ENCODE measurements at places on chromosomes 3 and 15. TPM values are rescaled to one million over a fixed set of nuclear protein-coding genes. Genes with fewer than 3 reads are reported as not detected.
A peak's percentile ranks its signal among the peaks of the same experiment; 100 is the strongest.

- DNase-seq: no peak
Observed at GRCh38 chr3:158733656-158734055, 1.4 kb upstream of the RARRES1 start.

GRCh38 chr3:184178521-184179138 lies 4.0 kb downstream of the AP2M1 start:
- peak; percentile 35 for DNase-seq

DNA sequence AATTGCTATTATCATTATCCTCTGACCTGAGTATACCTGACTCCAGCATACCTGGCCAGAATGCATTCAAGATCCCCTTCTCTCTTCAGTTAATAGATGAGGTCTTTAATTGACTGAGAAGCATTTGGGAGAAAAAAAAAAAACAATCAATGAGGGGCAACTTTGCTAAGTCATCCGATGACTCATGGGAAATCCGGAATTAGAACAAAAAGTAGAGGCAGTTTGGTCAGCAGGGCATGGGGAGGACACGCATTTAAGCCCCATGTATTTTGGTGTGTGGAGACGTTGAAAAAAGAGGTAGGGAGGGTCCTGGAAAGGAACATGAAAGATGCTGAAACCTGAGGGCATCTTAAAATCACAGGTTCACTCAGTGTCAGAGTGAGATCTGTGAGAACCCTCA lies 256.2 kb downstream of the RORA start:
- no peak for DNase-seq

- peak; percentile 93 for DNase-seq
Observed at GRCh38 chr3:129121792-129122411, at the start of gene RAB43. Gene RAB43 (minus strand): TSS chr3:129121804. CDS start chr3:129121489, 315 bp downstream.

- DNase-seq: no peak
Observed at GRCh38 chr3:4754180-4755086, 224.8 kb upstream of the BHLHE40 start.

DNA sequence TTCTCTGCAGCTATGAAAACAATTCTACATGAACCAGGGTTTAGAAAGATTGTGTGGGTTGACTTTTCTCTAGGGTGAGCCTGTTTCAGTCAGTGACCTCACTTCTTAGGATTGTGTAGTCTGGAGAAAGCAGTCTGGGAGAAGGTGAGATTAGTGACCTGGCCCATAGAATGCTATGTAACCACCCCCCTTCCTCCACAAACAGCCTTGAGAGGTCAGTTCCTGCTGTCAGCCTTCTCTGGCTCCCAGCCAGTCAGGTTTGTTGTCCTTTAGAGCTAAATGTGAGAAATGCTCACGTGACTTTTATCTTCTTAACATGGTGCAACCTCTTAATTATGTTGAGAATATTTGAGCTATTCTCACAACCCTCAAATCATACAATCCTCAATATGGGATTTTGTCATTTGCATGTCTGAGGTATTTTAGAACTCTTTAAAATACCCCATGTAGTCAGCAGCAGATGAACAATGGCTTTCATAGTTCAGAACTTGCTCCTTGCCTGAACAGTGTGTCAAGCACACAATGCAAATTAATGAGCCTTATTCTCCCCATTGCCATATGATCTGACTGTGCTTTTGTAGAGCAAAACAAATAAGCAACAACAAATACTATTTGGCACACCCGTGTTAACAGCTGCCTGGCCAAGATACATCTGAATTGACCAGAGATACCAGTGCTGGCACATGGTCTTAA lies 311.6 kb downstream of the CNTN6 start:
- DNase-seq: no peak

Gene AMOTL2
- 118 TPM for total RNA-seq

GRCh38 chr3:14397531-14397930 lies 4.9 kb upstream of the SLC6A6 start:
- DNase-seq: no peak

- no peak for DNase-seq
Observed at GRCh38 chr3:1439395-1439794, 346.6 kb downstream of the CNTN6 start.

DNA sequence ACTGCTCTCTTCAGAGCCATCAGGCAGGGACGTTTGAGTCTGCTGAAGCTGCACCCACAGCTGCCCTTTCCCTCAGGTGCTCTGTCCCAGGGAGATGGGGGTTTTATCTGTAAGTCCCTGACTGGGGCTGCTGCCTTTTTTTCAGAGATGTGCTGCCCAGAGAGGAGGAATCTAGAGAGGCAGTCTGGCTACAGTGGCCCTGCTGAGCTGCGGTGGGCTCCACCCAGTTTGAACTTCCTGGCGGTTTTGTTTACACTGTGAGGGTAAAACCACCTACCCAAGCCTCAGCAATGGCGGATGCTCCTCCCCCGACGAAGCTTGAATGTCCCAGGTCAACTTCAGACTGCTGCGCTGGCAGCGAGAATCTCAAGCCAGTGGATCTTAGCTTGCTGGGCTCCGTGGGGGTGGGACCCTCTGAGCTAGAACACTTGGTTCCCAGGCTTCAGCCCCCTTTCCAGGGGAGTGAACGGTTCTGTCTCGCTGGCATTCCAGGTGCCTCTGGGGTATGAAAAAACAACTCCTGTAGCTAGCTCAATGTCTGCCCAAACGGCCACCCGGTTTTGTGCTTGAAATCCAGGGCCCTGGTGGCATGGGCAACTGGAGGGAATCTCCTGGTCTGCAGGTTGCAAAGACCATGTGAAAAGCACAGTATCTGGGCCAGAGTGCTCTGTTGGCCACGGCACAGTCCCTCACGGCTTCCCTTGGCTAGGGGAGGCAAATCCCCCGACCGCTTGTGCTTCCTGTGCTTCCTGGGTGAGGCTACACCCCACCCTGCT lies 21.1 kb upstream of the ST6GAL1 start:
- DNase-seq: peak; percentile 56

- DNase-seq: no peak
Observed at GRCh38 chr3:52930748-52931147, 33.4 kb upstream of the STIMATE start.

- no peak for DNase-seq
Observed at GRCh38 chr3:142902356-142902755, 13.5 kb upstream of the PCOLCE2 start.

- no peak for DNase-seq
Observed at GRCh38 chr15:38860253-38860652, 295.6 kb upstream of the RASGRP1 start.

DNA sequence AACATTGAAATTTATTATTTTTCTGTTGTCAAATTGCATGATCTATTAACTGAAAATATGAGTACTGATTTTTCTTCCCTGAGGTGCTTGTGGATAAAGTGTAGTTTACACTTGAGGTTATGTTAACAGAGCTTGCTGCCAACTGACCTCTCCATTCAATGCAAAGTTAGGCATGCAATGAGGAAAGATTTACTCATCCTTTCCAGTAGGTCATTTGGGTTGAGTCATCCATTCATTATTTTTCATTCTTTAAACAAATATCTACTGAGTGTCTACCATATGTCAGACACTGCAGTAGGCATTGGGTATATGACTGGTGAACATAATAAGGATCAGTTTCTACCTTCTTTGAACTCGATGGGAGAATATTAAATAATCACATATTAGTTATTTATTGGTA lies 604.1 kb downstream of the EDEM1 start:
- no peak for DNase-seq

Gene SRGAP3
- total RNA-seq: 2.0 TPM

Gene SCN11A
- 0.93 TPM for total RNA-seq

Gene EHD4
- 56.6 TPM for total RNA-seq

- no peak for DNase-seq
Observed at GRCh38 chr3:88248658-88249057, 98.9 kb downstream of the C3orf38 start.

All from aorta (tissue), 5 donors.